ENCODE measurements at places on chromosomes 1 and 21.
A peak's percentile ranks its signal among the peaks of the same experiment; 100 is the strongest.

- DNase-seq = no peak
Observed at GRCh38 chr1:20603504-20604464, 14.9 kb downstream of the CDA start.

- DNase-seq = peak; percentile 17
Observed at GRCh38 chr1:1435106-1435903, at the start of gene VWA1. Gene VWA1 (plus strand): TSS chr1:1435690. CDS start chr1:1435749, 59 bp downstream.

DNA sequence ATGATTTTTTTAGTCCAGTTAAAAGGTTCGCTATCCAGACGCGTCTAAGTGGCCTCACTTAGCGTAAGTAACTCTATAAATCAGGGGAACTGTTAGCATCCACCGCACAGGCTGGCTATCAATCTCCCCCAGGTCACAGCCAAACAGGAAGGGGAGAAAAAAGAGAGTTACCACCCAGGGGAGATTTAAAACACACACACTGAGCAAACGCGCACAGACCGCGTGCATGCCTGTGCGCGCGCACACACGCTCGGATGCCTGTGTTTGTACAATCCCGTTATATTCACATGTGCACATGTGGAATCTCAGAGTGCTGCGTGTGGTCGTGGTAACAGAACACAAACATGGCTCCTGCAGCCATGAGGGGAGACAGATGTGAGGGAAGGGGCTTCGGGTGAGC lies 125.4 kb downstream of the CASZ1 start:
- DNase-seq = no peak

- DNase-seq = no peak
Observed at GRCh38 chr1:54835970-54836369, 34.8 kb upstream of the TTC22 start.

DNA sequence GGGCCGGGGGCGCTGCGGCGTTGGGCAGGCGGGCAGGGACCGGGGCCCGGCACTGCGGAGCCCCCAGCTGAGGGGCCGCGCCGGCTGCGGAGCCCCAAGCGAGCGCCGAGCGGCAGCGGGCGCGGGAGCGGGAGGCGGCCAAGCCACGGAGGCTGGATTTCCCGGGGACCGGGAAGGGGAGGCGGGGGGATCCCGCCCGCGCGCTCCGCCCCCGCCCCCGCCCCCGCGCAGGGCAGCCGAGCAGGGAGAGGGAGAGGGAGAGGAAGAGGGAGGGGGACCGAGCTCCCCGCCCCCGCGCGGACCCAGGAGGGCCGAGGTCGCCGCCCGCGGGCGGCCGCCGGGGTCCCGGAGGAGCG lies at the start of gene DLGAP3:
DLGAP3 (minus strand) TSS at position 154 of the 356 bp plus-strand sequence. CDS start 24,267 bp downstream, outside the sequence.
- peak; percentile 49 for DNase-seq

GRCh38 chr1:67888216-67889106 lies 55.2 kb upstream of the GNG12 start:
- no peak for DNase-seq

DNA sequence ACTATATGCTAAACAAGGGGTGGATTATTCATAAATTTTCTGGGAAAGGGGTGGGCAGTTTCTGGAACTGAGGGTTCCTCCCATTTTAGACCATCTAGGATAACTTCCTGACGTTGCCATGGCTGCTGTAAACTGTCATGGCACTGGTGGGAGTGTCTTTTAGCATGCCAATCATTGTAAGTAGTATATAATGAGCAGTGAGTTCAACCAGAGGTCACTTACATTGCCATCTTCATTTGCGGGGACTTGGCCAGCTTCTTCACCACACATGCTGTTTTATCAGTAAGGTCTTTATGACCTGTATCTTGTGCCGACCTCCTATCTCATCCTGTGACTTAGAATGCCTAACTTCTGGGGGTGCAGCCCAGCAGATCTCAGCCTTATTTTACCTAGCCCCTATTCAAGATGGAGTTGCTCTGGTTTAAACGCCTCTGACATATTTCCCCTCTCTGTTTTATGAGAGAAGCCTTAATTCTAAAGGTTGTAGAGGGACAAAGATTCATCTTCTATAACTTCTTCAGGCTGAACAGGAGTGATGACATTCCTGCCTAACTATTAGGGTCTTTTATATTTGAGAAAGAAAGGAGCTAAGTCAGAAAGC lies 60.4 kb downstream of the DIP2A start:
- no peak for DNase-seq

DNA sequence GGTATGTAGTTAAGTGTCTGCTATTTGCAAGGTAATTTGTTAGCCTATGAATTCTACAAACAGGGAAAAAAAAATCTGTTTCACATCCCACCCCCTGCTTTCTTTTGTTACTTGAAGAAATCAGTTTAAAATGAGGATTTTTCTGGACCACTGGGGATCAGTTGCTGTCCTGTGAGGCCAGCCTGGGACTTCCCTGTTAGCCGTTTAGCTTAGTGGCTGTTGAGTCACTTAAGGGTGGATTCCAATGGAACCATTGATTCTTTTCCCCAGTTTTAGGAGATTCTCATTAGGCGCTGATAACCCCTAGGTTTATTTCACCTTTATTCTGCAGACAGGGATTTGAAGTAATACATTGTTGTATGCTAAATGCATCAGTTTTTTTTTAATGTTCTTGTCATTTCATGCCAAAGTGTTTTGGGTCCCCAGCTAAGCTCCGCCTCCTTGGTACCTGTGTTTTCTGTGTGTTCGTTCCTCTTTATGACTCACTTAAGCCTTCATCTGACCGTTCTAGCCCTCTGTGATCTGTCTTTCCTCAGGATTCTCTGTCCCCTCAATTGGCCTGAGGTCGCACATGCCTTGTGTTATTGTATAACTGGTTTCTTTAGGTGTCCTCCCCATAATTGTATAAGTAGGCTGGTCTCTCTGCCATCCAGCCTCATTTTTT lies 59.3 kb downstream of the NOS1AP start:
- DNase-seq = no peak

- DNase-seq = no peak
Observed at GRCh38 chr21:44862869-44863685, 10.4 kb downstream of the PTTG1IP start.

DNA sequence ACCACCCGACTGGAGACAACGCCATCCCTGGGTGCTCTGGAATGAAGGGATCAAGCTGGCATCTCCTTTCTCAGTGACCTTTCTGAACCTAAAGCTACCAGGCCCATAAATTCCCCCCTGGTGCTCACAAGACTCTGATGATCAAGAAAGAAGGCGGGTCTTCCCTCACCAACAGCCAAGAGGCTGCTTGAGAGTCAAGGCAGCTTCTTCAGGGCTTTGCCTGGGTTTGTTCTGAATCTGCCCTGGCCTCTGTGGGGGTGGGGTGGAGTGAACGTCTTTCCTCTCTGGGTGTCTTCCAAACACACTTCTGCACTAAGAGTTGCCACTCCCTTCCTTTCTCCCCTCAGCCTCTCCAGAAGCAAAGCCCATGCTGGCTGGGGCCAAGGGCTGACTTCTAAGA lies 36.1 kb downstream of the CD247 start:
- no peak for DNase-seq

- no peak for DNase-seq
Observed at GRCh38 chr1:242318140-242318539, 206.4 kb downstream of the PLD5 start.

DNA sequence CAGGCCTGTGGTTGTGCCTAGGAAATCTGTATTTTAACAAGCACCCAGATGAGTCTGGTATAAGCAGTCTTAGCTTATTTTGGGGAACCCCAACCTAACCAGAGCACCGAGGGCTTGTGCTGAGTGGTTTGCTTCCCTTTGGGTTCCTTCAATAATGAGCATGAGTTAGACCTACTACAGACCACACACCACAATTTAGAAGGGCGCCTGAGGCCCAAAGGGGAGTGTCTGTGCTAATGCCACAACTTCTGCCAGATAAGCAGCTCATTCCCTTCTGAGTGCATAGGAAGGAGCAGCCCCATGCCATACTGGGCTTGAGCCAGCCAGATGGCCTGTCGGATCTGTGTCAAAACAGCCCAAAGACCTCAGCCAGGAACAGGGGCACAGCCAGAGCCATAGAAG lies 15.4 kb upstream of the LSS start:
- DNase-seq = no peak

DNA sequence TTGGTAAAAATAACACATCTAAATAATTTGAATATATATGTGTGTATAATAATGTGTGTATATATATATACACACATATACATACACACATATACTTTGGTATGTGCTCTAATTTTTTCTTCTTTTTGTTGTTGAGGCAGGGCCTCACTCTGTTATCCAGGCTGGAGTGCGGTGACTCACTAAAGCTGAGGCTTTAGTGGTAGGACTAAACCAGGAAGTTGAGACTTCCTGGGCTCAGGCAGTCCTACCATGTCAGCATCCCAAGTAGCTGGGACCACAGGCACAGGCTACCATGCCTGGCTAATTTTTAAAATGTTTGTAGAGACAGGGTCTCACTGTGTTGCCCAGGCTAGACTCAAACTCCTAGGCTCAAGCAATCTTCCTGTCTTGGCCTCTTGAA lies 46.7 kb upstream of the CXADR start:
- DNase-seq = no peak

DNA sequence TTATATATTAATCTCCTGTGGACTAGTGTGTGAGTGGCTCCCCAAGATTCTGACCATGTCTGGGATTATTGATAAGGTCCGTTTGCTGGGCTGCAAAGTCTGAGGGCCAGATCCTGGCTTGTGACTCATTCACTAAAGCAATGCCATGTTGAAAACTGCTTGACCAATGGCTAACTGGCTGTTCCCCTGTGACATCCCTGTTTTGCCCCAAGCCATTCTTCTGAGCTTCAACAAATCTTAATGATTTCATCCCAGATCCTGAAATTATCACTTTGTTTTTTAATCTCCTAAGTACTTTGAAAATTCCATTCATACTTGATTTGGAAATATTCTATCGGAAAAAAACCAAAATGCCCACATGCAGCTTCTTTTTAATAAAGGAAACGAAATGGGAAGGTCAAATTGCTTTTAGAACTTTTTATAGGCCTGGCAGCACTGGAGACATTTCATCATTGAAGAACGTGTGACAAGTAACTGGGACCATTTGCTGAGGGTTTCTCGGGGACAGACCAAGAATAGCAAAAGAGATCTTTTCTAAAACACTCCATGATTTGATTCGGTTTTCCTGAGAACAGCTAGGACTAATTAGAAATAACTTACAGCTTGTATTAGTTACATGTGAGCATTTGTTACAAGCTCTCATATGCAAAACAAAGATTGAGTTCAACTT lies 121.3 kb downstream of the TGFB2 start:
- no peak for DNase-seq

DNA sequence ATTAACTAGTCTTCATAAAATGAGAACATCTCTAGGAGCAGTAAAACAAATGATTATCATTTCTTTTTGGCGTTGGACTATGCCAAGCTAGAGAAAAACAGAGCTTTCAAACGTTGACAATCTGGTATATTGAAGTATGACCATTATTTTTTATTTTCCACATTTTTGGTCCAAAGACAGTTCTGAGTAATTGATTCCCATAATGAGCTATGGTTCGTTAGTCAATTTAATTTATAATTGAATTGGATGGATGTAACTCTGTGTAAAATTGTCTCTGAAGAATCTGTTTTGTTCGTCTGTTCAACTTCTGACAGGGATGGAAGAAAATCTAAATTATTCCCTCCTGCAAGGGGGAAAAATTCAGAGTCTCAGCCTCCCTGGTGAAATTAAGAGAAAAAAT lies 234.5 kb downstream of the LMO4 start:
- no peak for DNase-seq

- DNase-seq = no peak
Observed at GRCh38 chr1:45843474-45843905, 40.1 kb downstream of the MAST2 start.

DNA sequence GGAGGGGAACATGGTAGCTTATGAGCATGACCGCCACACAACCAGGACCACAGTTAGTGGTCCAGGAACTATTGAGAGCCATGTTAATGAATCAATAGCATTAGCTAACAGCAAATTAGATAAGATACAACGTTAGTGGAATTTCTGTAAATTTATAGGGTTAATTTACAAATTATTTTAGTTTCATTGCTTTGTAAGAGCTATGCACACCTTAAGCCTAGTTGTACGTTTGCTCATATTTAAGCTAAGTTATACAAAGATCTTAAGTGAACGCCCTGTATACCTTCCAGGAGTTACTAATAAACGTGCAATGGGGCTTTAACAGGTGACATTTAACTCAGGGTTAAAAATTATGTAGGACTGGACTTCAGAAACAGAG lies 749 bp downstream of the EXOSC10 start:
- no peak for DNase-seq

GRCh38 chr21:36347962-36348328 lies 27.9 kb downstream of the MORC3 start:
- DNase-seq = no peak

GRCh38 chr1:77407738-77408375 lies 126.0 kb downstream of the AK5 start:
- no peak for DNase-seq

DNA sequence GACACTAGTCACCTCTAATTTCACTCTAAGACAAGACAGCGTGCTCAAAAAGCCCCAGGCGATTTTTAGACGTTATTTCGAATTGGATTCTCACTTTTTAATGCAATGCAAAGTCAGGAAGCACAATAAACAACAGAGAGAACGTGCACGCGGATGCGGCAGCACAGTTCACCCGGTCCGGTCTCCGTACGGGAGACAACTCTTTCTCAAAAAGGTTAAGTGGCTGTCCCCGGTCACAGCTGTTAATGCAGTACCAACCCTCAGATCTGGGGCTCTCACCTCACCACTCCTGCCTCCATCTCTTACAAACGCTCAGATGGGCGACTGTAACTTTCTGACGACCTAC lies 1.2 kb downstream of the HP1BP3 start:
- peak; percentile 52 for DNase-seq

DNA sequence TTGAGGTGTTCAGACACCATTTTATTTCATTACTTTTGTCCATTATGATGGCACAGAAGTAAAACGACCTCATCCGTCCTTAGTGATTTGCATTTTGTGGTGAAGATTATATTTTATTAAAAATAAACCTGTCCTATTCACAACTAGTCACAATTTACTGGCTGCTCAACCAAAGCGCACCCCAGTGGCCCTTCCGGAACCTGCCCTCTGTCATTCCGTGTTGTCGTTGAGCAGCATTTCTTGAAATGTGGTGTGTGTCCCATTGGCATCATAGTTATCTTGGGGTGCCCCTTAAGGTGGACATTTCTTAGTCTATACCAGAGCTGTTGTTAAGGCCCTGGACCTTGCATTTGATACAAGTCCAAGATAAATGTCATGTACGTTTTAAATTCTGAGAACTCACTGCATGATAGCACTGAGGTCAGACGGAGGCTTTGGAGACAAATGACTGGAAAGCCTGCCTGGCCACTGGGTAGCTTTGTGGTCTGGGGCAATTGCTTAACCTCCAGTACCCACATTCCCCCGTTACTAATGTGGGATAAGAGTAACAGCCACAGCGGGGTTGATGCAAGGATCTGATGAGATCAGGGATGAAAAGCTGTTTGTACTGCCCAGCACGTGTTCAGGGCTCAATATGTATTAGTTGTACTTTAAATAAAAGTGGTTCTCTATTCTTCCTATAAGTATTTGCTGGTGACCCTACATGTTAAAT lies 36.2 kb downstream of the BACH1 start:
- no peak for DNase-seq

DNA sequence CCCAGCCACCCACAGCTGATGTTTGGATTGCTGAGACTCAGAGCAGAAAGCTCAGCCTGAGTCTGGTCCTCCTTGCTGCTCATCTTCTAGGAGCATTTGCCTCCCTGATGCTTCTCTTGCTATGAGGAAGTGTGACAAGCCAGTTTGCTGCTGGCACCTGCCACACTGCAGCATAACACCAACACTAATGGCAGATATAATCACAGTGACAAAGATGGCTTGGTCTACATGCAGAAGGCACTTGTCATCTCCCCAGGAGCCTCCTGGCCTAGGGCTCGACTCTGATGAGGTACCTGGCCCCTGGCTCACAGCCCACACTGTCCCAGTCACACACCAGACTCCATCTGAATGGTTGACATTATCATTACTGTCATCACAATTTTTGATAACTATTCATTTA lies 13.9 kb upstream of the PSMB2 start:
- no peak for DNase-seq

- peak; percentile 82 for DNase-seq
Observed at GRCh38 chr21:17388226-17388625, 124.6 kb upstream of the CXADR start.

Measured in NCI-H446 (cell line).